ENCODE measurements at places on chromosomes 1 and 21.

DNA sequence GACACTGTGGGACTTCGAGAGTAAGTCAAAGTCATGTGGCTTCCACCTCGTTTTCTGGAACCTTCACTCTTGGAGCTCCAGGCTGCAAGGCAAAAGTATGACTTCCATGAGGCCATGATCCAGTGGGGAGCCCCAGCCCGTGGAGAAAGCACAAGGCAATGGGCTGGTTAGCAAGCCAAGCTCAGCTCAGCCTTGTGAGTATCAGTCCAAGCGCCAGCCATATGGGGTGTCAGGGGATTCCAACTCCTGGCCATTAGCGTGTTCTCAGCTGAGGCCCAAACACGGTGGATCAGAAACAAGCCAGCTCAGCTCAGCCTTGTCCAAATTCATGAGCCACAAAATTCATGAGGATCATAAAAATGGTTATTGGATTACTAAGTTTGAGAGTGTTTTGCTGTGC lies 261.0 kb downstream of the RHOU start:
- DNase-seq = no peak
- peaks cover 6% of the 10 kb centered on the region for H3K4me1 ChIP-seq
- H3K27ac ChIP-seq = no peak overlapping the region
- H3K27me3 ChIP-seq = no peaks in the 10 kb centered on the region

DNA sequence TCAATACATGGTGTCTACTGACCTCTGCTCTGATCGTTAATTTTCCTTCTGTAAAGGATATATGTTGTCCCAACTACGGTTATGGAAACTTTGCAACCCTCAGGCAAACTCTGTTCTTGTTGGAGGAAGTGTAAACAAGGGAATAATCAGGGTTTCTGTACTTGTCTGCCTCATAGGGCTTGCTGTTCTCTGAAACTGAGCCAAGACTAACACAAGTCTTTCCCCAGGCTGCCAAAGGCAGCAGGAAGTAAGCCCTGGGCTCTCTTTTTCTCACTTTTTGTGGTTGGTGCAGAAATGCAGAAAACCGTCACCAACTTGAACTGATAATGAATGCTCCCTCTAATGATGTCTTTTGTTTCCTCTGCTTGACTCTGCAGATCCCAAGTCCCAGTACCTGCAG lies 7.6 kb downstream of the CYP4X1 start:
- no peak for DNase-seq
- no peak overlapping the region for H3K27ac ChIP-seq
- no peak overlapping the region for H3K4me3 ChIP-seq

DNA sequence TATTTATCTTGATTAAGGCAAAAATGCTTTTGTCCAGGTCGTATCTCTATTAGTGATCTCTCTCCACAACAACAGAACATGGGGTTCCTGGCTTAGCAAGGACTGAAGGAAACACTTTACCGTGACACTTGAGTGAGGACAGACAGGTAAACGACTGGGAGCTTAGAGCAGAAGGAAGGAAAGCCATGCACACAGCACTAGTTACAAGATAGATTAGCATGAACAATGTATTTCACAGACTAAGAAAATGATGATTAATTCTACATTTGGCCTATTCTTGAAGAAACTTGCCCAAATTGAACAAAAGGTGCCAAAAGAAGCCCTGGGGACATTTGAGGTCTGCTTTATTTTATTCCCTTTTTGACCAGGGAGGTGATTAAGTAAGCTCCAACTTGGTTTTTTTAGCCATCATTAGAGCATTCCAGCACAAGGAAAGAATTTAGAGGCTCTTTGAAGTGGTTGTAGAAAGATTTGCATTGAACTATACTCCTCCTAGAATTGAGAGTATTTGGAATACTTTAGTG lies 248.5 kb downstream of the USP25 start:
- DNase-seq = no peak
- H3K36me3 ChIP-seq = no peaks in the 10 kb centered on the region
- H3K4me3 ChIP-seq = no peak overlapping the region
- H3K4me1 ChIP-seq = no peaks in the 10 kb centered on the region
- H3K27me3 ChIP-seq = no peaks in the 10 kb centered on the region

DNA sequence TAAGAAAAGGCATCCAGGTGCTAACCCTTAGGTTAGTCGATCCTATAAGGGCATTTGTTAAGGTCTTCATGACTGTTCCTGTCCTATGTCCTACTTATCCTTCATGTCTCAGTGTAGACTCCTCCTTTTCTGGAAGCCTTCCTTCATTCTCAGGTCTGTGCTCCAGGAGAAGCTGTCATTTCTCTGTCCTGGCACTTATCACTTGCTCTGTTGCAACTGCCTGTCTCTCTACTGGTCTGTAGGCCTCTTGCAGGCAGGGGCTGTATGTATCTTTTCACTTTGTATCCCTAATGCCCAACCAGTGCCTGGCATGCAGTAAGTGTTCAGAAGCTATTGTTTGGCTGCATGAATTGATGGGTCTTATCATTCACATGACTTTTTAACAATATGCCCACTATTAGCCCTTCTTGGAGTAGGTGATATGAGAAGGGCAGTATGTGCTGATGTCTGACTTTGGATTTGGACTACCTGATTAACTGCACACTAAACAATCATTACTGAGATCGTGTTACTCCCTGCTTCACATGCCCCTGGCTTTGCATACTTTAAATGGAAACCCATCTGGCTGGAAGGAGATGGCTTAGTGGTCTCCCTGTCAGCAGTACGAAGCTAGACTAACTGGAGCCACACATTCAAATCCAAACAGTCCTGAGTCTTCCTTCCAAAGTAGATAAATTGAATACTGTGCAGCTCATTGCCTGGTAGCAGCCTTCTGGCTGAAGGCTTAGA lies 88.8 kb downstream of the RGL1 start:
- peaks cover 8% of the 10 kb centered on the region for H3K4me1 ChIP-seq
- H3K27me3 ChIP-seq = no peaks in the 10 kb centered on the region
- DNase-seq = no peak
- H3K27ac ChIP-seq = no peak overlapping the region

DNA sequence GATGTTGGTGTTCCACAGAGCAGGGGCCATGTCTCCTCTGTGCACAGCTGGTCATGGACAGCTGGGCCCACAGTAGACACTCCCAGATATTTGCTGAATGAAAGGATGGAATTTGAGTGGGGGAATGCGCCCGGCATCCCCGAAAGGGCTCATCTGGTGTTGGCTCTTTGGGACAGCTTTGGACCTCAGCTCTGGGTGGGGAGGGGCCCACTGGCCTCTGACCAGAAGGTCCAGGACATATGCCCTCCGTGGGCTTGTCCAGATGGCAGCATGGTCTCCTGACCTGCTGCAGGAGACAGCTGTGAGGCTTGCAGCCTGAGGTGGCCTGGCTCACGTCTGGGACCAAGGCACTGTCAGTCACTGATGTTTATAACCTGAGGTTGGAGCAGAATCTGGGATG lies 160.4 kb upstream of the AJAP1 start:
- H3K36me3 ChIP-seq = no peaks in the 10 kb centered on the region
- no peaks in the 10 kb centered on the region for H3K4me1 ChIP-seq
- no peak overlapping the region for H3K27ac ChIP-seq
- no peaks in the 10 kb centered on the region for H3K27me3 ChIP-seq
- DNase-seq = no peak
- no peak overlapping the region for H3K4me3 ChIP-seq

Data from T-cell (primary cell).